Renal cortical epithelial cell (primary cell): ENCODE measurements at places on chromosomes 3 and 15. TPM values are rescaled to one million over a fixed set of nuclear protein-coding genes. Genes with fewer than 3 reads are reported as not detected.

DNA sequence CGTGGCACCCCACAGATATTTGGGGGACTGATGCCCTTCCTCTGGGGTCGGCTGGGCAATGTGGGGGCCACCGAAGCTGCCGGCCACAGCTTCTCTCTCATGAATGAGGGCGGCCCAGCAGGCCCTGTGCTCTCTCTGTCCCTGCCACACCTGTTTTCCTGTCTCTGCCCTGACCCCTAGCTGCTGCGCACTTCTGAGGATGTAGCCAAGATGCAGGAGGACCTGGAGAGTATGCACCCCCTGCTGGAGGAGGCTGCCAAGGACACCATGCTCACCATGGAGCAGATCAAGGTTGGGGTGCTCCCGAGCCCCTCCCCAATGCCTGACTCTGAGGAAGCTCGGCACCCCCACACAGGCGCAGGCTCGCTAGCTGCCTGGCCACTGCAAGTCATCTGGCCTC lies 59.7 kb downstream of the SEMA3G start:
- peak; percentile 21 for DNase-seq

DNA sequence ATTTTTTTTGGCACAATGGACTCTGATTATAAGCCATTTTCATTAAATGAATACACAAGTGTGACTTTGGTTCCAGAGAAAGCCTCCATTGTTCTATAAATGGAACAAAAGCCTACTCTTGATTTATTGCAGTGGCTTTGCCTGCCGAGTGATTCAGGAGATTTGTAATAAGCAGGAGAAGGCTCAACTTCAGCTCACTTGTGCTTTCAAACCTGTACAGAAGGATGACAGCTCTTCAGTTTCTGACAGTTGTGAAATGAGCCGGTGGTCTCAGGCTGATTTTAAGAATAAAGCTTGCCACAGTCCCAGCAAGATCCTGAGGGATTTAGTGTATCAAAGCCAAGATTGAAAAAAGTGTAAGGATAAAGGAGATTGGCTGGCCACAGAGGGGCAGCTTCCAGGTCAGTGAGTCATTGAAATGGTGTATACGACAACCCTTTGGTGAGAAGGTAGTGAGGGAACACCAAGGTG lies 438.8 kb upstream of the TGFBR2 start:
- peak; percentile 71 for DNase-seq

The NLGN1 gene
- total RNA-seq = 8.2 and 20.4 TPM in 2 replicates

The PCLAF gene
- total RNA-seq = 1.2 and 8.3 TPM in 2 replicates
